Fibroblast of skin of scalp (primary cell): ENCODE measurements at places on chromosomes 11 and 22.
A peak's percentile ranks its signal among the peaks of the same experiment; 100 is the strongest.

GRCh38 chr11:63510360-63511047 is 4.6 kb downstream of the LGALS12 start:
- DNase-seq = peak; percentile 82

DNA sequence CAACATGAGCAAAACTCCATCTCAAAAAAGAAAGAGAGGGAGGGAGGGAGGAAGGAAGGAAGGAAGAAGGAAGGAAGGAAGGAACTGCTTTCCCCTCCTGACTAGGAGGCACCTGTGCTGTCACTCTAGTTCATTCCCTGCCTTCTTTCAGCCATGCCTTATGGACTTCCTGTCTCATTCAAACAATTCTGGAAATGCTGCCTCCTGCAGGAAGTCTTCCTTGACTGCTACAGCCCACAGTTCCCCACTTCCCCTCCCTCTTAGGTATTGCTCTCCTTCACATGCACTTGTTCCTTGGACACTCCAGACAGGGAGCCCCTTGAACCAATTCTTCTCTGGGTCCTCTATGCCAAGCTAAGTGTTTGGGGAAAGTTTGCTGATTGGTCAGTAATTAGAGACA is 31.6 kb upstream of the WNT11 start:
- peak; percentile 18 for DNase-seq

- DNase-seq = peak; percentile 54
Observed at GRCh38 chr11:106619320-106619990, 398.8 kb downstream of the GUCY1A2 start.

DNA sequence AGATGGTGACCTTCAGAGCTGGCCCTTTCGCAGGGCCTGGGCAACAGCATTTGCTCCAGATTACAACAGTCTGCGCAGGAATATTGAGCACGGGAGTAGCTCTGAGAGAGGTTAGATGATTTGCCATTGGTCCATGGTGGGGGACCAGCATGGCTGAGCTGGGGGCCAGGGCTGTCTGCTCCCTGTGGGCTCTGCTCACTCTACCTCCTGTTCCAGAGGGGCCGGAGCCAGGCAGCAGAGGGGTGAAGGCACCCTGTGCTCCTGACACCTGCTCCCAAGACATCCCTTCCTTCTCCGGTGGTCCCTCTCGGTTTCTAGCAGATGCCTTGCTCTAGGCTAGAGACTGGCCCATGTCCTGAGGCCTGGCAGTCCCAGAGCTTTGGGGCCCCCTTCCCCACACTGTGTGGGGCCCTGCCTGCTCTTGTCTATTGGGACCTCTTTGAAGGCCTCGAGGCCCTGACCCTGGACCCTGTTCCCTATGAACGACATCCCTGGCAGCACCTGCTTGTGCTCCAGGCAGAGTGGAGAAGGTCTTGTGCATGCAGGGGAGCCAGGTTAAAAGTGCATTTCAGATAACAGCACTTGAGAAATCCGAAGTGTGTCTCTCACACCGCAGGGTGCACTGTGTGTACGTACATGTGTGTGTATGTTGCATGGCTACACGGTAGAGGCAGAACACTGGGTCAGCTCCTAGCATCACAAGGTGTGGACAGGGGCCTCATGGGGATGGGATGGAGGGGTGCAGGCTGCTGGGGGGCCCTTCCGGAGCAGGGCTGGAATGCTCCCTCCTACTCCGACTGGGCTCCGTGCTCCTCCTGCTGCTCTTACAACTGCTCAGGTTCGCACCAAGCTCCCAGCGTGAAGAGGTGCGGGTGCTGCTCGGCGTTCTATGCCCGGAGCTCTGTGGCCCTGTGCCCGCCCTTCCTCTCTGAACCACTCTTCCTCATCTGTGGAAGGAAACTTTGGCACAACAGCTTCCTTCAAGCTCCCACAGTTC is 123.3 kb upstream of the B3GAT1 start:
- DNase-seq = no peak

DNA sequence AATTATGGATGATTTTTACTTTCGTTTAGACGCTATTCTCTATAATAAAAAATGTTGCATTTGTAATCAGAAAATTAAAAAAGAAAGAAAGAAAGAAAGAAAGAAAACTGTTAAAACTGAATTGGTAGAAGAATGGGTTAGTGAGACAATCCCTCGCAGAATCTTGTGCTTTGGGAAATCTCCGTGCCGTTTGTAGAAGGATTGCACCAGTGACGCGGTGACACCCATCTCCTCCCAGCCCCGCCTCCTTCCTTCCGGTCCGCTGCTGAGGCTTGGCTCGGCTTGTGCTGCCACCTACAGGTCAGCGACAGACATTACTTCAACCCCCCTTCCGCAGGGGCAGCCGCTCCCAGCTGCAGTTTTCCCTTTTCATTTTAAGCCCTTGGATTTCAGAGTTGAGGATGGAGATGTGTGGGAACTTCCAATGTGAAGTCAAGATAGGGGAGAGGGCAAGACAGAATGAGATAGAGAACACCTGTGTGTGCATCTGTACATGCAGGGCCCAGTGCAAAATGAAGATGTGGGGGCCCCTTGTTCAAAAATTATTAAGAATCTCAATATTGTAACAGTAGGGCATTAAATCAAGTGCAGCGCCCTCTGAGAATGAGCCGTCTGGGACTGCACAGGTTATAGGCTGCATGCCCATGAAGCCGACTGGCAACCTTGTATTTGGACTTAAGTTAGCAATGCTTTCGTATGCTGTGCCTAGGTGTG is 41.1 kb downstream of the TST start:
- peak; percentile 86 for DNase-seq

- no peak for DNase-seq
Observed at GRCh38 chr11:46050662-46051061, 70.6 kb downstream of the PHF21A start.

DNA sequence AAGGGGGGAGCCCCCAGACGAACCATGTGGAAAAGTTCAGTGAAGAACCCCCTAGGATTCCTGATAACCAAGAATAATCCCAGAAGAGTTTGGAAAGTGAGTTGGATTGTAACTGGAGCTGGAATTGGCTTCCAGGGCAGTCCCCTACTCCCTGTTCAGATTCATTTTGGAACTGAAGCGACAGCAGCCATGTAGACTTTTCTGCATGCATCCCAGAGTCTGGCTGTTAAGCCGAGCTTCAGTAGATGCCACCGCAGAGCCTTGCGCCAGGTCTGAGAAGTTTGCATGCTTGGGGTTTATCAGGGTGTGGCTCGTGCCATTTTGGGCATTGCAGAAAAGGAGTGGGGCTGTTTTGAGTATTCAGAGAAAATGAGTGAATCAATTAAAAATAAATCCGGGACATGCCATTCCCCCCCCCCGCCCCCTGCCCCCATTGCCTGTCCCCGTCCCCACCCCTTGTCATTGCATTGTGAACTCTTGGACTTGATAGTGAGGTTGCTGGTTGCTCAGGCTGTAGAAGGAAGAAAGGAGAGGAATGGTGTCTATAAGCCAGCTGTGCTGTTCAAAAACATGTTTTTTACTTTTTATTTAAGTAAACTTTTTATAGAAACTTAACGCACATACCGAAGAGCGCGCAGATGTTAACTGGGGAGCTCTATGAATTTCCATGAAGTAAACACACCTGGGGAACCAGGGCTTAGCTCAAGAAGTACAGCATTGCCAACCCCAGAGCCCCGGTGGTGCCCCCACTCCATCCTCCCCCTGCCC is 71.2 kb downstream of the LDLRAD3 start:
- DNase-seq = no peak

- no peak for DNase-seq
Observed at GRCh38 chr22:43395086-43395695, 16.6 kb upstream of the MPPED1 start.

DNA sequence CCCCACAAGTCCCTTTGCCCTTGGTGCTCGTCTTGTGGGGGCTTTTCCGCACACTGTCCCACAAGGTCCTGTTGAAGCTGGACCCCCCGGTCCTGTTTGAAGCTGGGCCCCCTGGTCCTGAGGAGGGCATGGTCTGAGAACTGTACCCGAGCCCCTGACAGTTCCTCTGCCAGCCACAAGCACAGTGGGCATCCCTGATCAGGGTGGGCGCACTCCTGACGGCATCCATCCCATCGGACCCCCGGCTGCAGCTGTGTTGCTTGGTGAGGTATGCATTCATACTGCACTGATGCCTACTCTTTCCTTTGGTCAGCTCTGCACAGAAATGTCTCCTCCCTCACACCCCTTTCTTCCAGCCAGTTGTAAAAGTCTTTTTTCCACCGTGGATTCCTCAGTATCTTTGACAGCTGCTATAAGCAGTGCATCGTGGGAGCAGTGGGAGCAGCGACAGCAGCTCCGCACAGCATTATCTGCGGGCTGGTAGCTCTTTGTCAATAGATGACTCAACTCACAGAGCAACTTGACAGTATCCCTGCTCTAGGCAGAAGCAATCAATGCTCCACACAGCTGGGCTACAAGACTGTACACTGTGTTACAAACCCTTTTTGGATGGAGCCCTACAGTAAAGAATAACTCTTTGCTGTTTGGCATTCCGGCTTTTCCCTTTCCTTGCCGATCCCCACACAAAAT is 1030.8 kb upstream of the CCDC90B start:
- DNase-seq = peak; percentile 20

DNA sequence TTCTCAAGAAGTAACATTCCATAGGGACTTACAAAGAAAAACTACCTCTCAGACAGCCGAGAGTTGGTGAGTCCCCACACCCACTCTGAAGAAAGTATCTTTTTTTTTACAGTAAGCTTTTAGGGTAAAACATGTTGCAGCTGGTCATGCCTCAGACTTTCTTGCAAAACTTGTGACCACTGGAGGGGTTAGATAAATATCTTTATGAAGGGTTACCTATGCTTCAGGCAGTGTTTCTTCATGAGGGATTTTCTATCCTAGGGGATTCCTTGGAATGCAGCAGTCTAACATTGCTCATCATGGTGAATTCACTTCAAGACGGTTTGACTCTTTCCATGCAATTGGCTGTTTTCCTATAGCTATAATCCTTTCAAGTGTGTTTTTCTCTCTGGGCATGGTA is 20.8 kb upstream of the SNX19 start:
- no peak for DNase-seq

GRCh38 chr22:23069502-23070357 is 589 bp upstream of the GNAZ start:
- peak; percentile 91 for DNase-seq

- no peak for DNase-seq
Observed at GRCh38 chr22:32746732-32747131, 54.8 kb upstream of the TIMP3 start.

GRCh38 chr11:62725646-62726045 is 1.6 kb downstream of the HNRNPUL2 start:
- no peak for DNase-seq

DNA sequence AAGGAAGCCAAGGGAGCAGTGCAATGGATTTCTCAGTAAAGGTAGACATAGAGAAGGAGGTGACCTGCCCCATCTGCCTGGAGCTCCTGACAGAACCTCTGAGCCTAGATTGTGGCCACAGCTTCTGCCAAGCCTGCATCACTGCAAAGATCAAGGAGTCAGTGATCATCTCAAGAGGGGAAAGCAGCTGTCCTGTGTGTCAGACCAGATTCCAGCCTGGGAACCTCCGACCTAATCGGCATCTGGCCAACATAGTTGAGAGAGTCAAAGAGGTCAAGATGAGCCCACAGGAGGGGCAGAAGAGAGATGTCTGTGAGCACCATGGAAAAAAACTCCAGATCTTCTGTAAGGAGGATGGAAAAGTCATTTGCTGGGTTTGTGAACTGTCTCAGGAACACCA is 6.6 kb downstream of the TRIM22 start:
- no peak for DNase-seq

DNA sequence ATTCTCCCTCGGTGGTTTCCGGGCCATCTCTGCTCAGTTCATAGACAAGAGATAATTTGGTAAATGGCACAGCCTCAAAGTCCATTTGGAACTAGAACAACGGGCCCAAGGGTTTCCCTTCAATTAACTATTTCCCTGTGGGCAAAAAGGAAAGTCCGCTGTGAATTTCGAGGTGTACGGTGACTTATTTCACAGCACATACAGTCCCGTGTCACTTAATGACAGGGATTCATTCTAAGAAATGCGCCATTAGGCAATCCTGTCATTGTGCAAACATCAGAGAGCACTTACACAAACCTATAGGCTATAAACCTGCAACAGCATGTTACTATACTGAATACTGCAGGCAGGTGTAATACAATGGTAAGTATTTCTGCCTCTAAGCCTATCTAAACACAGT is 551.6 kb downstream of the OPCML start:
- no peak for DNase-seq

DNA sequence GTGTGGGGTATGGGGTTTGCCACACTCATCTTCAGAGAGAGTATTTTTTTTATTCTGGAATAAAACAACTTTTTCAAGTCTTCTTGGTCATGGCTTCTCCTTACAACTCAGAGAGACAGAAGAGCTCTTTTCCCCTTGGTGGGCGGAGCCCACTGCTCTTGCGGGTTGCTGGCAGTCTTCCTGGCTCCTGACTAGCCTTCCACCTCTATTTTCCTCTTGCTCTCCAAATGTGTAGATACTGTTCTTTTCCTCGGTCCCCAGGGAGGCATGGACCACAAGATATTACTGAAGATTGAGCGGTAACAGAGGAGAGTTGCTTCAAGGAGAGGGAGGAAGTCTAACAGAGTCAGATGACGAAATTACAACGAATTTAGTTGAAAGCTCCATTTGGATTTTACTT is 210.6 kb downstream of the NTM start:
- DNase-seq = peak; percentile 48

- no peak for DNase-seq
Observed at GRCh38 chr11:26106726-26107125, 225.2 kb upstream of the ANO3 start.

- DNase-seq = no peak
Observed at GRCh38 chr22:23557467-23557866, 22.6 kb downstream of the IGLL1 start.

DNA sequence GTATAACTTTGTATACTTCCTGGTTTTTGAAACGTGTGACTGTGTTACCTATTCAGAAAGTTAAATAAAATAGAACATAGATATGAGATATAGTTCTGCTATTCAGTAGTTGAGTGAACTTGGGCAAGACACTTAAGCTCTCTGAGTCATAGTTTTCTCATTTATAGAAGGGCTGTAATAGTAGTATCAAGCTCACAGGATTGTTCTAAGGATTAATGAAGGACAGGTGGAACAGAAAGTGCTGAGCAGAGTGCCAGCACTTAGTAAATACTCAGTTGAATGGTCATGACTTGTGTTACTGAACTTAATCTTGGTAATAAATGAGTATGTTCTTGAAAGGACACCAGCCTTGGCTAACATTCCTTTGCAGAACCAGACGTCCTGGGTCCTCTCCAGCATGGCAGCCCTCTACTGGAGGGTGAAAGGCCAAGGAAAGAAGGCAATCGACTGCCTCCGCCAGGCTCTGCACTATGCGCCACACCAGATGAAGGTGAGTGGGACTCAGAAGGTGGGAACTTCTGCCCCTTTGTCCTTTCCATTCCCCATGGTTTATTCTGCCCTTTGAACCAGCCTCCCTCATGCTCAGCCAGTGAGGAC is 131.2 kb downstream of the TTC17 start:
- no peak for DNase-seq
